ENCODE measurements at places on chromosomes 6 and 20.

- no peak for DNase-seq
Observed at GRCh38 chr6:17268114-17268513, 13.0 kb upstream of the RBM24 start.

DNA sequence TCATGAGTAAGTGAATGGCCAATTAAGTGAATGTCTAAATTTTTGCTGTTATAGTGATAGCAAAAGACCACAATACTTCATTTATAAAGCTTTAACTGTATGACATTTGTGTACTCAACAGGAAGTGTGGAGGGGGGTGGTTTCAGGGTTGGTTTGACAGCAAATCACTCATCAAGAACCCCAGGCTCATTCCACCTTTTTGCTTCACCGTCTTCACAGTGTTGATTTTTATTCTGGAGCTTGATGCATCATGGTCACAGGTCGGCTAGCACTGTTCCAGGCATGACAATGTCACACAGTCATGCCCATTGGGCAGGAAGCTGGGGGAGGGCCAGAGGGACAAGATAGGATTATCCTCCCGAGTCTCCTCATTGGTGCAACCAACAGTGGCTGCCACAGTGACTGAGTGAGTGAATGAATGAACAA is 75.0 kb downstream of the MDGA1 start:
- DNase-seq: no peak

DNA sequence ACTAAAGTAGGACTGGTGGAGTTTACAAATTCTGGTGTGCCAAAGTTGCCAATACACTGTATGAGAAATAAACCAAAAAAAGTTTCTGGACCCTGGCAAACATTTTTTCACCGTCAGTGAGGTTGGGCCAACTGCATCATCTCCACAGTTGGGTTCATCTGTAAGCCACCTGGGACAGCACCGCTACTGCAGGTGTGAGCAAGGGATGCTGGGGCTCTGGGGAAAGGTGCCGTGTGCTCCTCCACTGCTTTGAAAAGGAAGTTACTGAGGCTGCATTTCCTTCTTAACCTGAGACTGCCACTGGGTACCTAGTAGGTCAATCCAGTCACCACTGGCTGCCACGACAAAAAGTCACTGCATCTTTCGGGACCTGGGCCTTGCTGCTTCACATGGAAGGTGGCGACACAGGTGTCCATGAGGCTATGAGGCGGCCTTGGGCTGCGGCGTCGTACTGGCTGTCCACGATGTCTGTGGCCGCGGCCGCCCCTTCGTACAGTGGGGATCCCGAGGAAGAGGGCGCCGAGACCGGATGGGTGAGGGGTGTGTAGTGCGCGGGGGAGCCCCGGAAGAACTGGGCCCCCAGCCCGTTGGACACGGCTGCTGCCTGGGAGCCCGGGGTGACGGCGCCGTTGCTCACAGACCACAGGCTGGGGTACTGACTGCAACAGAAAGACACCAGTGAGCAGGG is 9.6 kb downstream of the TBXT start:
- no peak for DNase-seq

GRCh38 chr6:106094261-106094963 is 8.3 kb downstream of the PRDM1 start:
- DNase-seq: no peak
